Myocyte (in vitro differentiated cells): ENCODE measurements at places on chromosomes 2 and 18. TPM values are rescaled to one million over a fixed set of nuclear protein-coding genes. Genes with fewer than 3 reads are reported as not detected.

Gene AKAIN1
- total RNA-seq: not detected in 2 replicates

Gene SERPINB3
- not detected in 2 replicates for total RNA-seq

Gene PLCD4
- total RNA-seq: 9.9 and 11.8 TPM in 2 replicates

Gene HSBP1L1
- not detected in 2 replicates for total RNA-seq

Gene ATRAID
- total RNA-seq: 188 and 203 TPM in 2 replicates

Gene SESTD1
- total RNA-seq: 5.4 and 6.2 TPM in 2 replicates

Gene POMC
- total RNA-seq: not detected in 2 replicates

Gene GCA
- 1.3 and 2.0 TPM in 2 replicates for total RNA-seq
